ENCODE measurements at places on chromosomes 13 and 19.

GRCh38 chr13:28953714-28954418, 133.7 kb downstream of the MTUS2 start:
- DNase-seq: no peak

GRCh38 chr19:30420881-30421280, 48.7 kb downstream of the ZNF536 start:
- DNase-seq: no peak

DNA sequence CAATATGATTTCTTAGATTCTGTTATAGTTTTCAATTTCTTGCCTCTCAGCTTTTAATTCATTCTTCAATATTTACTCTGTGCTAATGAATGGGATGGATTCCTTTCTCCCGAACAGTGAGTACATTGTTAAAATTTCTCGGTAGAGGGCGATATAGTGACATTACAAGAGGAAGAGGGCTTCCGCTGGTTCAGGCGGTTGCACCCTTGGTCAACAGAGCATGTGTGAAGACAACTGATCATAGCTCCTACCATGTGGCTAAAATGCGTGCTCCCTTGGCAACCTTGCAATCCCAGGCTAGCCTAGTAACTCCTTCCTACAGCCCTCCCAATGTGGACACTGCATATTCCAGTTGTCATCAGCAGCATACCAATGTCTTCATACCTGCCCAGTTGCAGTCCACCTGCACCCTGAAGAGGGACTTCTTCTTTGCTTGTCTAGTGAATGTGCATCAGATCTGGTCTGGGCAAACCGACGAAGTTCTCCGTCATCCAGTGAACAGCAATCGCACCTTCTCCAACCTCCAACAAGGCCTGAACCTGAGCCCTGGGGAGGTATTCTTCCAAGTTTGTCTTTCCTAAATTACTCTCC, 653.0 kb upstream of the GPC6 start:
- DNase-seq: peak; percentile 2

GRCh38 chr13:113084943-113085540, 20.5 kb upstream of the F7 start:
- DNase-seq: no peak

DNA sequence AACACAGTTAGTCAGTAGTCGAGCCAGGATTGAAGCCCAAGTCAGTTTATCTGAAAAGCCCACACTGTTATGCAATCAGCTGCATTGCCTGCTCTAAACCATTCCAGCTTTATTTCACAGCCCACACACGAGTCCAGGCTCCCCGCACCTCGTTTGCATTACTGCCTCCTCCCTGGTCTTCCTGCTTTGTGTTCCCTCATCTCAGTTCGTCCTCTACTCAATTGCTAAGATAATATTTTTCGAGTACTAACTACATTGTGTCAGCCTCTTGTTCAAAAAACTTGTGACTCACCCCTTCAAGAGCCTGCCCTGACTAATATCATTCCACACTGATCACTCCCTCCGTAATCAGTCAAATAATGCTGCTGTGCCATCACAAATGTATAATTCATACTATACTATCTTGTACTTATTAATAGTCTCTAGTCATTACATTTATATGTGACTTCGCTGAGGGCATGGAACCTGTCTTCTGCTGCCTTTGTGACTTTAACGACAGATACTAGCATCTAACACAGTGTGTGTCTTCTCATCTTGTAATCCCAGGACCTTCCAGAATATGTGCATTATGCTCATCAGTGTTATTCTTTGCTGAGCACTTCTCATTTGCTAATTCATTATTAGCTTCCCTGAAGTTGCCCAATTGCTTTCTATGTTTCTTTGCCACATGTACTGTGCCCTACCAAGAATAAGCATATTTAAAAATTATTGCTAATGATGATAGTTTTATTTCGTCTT, 26.2 kb upstream of the WDFY2 start:
- DNase-seq: peak; percentile 86

DNA sequence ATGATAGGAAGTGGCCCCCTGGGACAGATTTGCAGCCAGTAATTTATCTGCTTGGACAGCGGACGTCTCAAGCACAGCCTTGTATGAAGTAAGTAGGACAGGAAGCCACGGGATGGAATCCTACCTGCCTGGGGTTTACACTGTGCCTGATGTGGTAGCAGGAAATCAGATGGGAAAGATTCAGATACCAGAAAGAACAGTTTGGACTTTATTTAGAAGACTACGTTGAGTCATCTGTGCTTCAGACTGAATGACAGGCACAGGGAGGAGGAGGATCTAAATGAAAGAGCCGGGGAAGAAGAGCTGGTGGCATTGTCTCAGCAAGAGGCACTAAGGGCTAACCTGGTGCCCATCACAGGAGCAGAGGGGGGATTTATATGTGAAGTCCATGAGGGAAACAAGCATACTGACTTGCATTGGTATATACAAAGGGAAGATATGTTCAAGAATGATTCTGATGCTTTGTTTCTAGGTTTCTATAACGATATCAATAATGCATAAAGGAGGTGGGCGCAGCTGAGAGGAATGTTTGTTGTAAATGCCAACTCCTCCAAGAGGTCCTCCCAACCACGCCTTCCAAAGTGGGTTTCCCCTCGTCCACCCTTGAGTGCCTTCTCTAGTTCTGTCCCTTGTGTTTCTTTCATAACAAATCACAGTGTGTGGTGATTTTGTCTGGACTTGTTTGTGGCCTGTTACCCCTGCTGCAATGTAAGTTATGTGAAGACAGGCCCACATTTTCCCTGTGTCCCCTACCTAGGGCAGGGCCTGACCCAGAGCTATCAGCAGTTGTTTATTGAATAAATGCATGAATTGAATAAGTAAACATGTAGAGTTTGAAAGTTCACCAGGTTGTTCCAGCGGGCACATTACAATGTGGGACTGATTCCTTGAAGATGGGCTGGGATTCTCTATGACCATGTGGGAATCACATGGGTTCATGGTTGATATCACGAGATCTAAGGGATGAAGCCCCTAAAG, 328.4 kb downstream of the SLC7A1 start:
- no peak for DNase-seq

DNA sequence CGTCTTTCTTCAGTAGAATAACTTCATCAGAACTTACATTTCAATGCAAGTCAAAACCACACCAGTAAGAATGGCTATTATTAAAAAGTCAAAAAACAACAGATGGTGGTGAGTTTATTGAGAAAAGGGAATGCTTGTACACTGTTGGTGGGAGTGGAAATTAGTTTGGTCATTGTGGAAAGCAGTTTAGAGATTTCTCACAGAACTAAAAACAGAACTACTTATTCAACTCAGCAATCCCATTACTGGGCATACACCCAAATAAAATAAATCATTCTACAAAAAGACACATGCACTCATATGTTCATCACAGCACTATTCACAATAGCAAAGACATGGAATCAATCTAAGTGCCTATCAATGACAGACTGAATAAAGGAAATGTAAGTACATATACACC, 231.2 kb downstream of the NHLRC3 start:
- DNase-seq: no peak

DNA sequence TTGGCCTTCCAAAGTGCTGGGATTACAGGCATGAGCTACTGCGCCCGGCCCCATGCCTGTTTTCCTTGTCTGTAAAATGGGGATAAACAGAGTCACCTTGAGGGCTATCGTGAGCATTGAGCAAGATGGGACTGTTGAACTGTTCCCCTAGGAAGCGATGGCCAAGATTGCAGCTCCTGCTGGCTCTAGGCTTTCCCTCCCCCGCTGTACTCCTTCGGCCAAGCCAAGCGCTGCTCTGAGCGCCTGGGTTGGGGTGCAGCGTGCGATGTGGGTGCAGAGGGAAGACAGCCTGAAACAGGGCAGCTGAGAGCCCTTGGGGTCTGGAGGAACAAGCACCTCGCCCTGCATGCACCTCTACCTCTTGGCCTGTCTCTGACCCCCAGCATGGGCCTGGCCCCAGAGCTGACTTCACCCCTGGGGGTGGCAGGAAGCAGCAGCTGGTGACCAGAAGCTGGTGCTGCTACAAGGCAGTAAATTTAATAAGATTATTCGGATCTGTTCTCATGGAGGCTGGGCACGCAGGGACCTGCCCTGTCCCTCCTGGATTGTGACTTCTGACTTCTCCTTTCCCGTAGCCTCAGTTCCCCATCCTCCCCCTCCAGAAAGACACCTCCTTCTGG, 5.3 kb downstream of the GNG8 start:
- DNase-seq: no peak

- peak; percentile 41 for DNase-seq
Measured at GRCh38 chr13:40440990-40441820, 225.2 kb downstream of the FOXO1 start.

GRCh38 chr13:91544723-91545122, 146.3 kb downstream of the GPC5 start:
- DNase-seq: no peak

DNA sequence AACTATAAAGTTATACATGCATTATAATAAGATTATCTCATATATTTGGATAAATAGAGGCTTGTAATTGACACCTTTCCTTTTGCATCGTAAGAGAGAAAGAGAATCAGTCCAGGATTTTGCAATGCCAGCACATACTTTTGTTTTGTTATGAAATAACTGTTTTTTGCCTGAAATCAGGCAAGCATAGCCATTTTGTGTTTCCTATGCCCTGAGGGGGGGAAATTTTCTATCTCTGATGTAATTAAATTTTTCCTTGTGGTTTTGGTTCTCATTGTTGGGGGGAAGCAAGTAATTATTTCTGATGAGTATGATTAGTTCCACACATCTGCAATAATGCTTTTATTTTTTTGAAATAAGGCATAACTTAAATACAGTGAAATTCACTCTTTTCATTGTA, 229.4 kb downstream of the NDFIP2 start:
- peak; percentile 62 for DNase-seq

- peak; percentile 58 for DNase-seq
Measured at GRCh38 chr19:51546650-51547396, 15.4 kb upstream of the SIGLEC6 start.

GRCh38 chr19:1744822-1745563, 8.3 kb upstream of the ONECUT3 start:
- no peak for DNase-seq

DNA sequence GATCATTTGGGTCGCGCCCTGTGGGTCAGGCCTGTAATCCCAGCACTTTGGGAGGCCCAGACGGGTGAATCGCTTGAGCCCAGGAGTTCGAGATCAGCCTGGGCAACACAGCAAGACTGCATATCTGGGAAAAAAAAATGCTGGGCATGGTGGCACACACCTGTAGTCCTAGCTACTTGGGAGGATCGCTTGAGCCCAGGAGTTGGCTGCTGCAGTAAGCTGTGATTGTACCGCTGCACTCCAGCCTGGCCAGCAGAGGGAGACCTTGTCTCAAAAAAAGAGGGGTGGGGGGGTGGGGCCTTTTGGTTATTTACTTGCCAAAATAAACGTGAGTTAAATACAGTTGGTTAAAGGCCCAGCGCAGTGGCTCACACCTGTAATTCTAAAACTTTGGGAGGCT, 9.8 kb upstream of the ZNF544 start:
- peak; percentile 48 for DNase-seq

DNA sequence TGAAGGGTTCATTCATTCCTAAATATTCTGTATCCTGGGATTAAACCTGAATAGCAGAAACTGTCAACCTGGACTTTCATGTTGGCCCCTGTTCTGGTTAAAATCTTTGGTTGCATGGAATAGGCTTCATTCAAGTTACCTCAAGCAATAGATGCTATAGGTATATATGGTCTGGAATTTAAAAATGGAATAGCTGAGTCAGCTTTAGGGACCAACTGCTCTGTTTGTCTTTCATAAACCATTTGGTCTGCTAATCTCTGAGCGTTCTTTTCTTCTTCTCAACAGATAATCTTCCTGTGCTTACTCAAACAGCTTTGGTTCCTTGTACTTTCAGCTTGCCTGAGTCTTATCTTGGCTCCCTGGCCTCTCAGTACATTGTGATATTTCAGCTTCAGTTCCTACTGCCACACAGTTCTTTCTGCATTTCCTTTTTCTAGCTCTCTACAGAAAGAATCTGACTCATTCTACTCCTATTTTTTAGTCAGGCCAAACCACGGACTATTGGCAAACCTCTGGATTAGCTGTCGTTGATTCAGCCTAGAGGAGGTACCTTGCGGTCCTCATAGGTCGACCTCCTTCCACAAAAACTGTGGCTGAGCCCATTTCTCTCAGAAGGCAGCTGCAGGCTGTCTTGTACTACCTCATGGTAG, 35.9 kb upstream of the MAB21L1 start:
- peak; percentile 96 for DNase-seq

DNA sequence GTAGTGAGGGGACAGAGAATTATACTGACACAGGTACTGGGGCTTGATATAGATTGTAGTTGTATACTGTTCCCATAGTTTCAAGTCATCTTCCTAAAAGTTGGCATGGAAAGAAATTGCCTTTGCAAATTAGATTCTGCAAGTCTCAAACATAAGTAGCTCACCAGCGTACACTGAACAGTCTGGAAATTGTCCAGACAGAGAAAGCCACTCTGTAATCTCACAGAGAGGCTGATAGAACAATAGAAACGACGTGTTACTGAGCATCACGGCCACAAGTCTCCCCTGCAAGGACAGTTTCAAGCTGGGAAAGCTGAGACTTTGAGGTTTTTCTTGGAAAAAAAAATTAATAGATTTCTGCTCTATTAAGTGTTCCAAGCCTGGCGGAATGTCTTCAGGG, 228.6 kb downstream of the DNAJC15 start:
- DNase-seq: no peak

GRCh38 chr13:104898484-104898883, 1637.0 kb downstream of the EFNB2 start:
- DNase-seq: no peak

- no peak for DNase-seq
Measured at GRCh38 chr13:60260440-60260839, 96.7 kb upstream of the DIAPH3 start.

DNA sequence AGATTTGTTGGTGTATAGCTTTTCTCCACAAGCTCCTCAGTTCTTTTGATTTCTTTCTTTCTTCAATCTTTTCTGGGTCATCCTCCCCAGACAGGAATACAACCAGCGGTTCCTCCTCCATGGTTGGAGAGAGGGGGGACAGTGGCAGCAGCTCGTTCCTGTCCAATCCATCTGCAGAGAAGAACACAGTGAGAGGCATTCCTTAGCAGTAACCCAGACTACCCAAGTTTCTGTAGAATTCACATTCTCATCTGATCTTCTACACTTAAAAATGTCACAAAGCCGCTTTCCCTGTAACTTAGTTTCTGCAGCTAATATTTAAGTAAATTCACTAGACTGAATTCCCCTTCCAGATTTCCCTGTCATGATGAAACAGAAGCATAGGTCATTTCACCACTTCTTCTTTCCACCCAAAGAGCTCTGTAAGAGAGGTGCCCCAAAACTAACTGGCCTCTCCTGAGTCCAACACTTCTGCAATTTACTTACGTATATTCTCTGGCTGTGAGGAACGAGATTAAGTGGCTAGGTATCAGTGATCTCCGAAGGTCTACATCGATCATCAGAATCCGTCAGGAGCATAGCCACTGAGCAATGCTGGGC, 171.9 kb downstream of the TBC1D4 start:
- DNase-seq: no peak

- no peak for DNase-seq
Measured at GRCh38 chr13:86051134-86052103, 252.2 kb upstream of the SLITRK6 start.

GRCh38 chr13:67827992-67828391, 597.9 kb upstream of the PCDH9 start:
- no peak for DNase-seq

DNA sequence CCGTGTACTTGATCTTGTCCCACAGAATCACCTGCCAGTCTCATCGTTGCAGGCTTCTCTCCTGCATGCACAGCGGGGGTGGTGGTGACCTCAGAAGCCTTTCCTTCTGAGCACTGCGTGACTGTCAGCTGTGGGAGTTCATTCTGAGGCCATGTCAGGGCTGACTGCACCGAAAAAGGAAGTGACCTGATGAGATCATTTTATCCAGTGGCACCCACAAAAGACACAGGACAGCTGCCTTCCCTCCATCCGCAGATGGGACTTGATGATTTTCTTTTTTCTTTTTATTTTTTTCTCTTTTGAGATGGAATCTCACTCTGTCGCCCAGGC, 89.7 kb downstream of the RAB20 start:
- DNase-seq: peak; percentile 81

GRCh38 chr13:86581706-86582105, 782.5 kb upstream of the SLITRK6 start:
- no peak for DNase-seq

Data from cardiac fibroblast (primary cell).